SW480 (cell line): ENCODE measurements at places on chromosomes 13 and 19.

DNA sequence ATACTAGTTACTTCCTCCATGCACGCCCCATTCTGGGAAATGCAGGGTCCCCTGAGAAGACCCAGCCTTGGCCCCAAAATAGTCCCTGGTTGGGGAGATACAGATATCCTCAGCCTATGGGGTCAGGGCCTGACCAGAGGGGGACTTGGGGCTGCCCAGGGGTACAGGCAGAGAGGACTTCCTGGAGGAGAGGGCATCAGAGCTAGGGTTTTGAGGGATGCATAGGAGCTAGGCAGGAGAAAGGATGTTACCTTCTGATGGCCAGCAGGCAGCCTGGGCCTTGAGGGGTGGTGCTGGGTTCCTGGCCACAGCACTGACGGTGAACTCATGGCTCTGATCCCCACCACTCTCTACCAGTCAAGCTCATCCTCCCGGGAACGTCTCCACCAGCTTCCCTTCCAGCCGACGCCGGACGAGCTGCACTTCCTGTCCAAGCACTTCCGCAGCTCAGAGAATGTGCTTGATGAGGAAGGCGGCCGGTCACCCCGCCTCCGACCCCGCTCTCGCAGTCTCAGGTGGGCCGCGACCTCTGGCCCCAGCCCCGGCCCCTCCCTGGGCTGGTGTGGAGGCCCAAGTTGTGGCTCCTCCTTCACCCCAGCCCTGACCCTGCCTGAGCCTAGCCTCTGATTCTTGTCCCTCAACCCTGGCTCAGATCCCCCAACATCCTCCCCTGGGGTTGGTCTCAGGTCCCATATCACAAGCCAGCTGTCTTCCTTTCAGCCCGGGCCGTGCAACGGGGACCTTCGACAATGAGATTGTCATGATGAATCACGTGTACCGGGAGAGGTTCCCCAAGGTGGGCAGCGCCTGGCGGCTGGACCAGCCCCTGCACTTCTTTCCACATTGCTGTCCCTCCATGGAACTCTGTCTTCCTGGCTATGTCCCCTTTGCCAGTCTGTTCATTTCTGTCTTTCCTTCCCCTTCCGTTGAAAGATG, 25.6 kb downstream of the MAST3 start:
- no peak for DNase-seq

DNA sequence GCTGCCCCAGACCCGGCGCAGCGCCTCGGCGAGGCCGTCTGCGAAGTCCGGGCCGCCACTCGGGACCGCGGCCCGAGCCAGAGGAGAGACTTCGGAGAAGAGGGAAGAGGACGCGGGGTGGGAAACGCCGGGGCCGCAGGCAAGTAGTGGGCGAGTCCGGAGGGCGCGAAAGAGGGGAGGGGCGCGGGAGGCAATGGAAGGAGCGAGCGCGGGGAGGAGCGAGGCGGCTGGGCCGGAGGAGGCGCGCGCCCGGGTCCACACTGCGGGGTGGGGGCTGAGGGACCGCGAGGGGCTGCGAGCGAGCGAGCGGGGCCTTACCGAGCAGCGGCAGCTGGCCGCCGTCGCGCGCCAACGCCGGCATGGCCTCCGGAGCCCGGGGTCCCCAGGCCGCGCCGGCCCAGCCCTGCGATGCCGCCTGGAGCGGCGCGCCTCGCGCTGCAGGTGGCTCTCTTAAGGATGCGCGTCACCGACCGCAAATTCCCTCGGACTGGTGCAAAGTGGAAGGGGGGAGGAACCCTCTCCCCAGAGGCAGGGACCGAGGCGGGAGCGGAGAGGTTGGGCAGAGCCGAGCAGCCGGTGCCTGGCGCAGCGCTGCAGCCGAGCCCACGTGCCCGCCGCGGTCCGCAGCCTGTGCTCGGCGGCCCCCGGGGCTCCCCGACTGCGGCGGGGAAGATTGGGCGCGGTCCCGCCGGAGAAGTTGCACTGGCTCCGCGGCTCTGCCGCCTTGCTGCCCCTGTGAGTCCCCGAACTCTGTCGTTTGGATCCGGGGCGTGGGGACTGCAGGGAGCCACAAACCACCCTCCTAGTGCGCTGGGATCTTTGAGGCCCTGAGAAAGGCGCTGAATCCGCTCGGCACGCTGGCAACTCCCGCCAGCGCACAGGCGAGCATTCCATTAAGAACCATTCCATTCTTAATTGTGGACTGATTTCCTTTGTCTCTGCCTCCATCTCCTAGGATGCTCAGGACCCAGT, at the start of gene FLT3:
TSS of gene FLT3 (minus strand) at position 427 of the 972 bp plus-strand sequence. CDS start at position 361, 66 bp downstream.
- no peak for DNase-seq

GRCh38 chr19:18392417-18392816, 5.0 kb downstream of the LRRC25 start:
- DNase-seq = no peak

- no peak for DNase-seq
Measured at GRCh38 chr19:49791776-49792445, 21.2 kb downstream of the FUZ start.

GRCh38 chr13:113158946-113159345, 498 bp downstream of the PROZ start:
- DNase-seq = no peak

DNA sequence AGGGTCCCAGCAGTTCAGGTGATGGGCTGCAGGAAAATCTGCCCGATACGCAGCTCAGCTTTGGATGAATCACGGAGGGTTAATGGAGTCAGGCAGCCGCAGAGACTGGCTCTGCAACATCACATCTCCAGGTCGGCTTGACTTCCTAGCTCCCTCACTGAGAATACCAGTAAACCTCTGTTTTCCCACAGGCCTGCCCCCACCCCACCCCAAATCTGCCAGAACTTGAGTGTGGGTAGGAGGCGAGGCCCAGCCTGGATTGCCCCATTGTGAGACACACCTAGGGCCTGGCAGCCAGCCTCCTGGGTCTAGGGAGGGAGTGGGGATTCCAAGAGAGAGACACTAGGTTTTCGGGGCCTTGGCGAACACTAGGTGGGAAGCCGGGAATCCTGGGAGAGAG, 3.7 kb upstream of the KRTDAP start:
- DNase-seq = no peak

- no peak for DNase-seq
Measured at GRCh38 chr19:47754206-47755064, 9.1 kb downstream of the NOP53 start.

- peak; percentile 82 for DNase-seq
Measured at GRCh38 chr19:19627621-19628500, at the start of gene LPAR2. TSS of gene LPAR2 (minus strand) at chr19:19628220. CDS start at chr19:19627275, 945 bp downstream.

DNA sequence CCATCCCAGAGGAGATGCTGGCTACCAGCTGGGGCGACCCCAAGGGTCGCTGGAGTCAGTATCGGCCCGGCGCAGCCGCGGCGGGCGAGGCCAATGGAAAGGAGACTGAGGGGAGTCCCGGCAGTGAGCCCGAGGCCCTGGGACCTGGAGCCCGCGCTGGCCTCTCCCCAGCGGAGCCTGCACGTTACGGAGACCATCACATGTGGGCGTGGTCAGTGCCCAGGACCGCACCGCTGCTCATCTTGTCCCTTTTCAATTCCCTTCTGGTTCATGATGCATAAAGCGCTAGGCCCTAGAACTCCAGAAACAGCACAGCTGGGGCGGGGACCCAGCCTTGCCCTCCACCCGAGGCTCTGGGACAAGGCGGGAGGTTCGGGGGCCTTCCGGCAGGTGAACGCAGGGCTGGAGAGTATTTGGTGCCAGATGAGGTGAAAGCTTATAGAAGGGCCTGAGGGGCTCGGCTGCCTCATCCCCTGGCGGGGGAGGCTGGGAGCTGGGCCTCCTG, 8.0 kb downstream of the C19orf25 start:
- peak; percentile 60 for DNase-seq

DNA sequence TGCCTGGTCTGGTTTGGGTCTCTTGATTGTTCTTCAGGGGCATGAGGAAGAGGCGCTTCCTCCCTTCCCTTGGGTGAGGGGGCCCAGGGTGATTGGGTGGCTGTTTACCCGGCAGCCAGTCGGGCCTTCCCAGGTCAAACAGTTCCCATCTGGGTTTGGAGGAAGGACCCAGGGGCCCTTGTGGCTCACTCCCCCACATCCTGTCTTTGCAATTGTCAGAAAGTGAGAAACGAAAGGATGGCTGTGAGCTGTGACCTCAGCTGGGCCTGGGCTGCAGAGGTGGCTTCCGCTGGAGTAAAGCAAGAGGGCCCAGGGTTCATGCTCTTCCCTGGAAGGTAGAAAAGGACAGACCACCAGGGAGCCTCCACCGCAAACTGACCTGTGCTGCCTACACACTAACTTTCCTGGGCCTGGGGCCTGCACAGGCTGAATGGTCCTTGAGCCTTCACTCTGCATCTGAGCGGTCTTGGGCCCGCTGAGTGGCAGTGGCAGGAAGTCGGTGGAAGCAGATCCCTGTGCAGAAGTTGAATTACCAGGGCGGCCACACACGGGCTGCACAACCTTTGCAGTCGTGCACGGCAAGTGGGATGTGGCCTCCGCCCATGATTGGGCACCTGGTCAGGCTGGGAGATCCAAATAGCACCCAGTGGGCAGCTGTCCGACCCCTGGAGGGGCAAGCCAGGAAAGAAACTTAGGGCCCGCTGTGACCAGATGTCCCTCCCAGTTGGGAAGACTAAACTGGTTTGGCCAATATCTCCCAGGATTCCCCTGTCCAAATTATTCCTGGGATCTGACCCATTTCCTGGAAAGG, 5.3 kb upstream of the CD79A start:
- no peak for DNase-seq

DNA sequence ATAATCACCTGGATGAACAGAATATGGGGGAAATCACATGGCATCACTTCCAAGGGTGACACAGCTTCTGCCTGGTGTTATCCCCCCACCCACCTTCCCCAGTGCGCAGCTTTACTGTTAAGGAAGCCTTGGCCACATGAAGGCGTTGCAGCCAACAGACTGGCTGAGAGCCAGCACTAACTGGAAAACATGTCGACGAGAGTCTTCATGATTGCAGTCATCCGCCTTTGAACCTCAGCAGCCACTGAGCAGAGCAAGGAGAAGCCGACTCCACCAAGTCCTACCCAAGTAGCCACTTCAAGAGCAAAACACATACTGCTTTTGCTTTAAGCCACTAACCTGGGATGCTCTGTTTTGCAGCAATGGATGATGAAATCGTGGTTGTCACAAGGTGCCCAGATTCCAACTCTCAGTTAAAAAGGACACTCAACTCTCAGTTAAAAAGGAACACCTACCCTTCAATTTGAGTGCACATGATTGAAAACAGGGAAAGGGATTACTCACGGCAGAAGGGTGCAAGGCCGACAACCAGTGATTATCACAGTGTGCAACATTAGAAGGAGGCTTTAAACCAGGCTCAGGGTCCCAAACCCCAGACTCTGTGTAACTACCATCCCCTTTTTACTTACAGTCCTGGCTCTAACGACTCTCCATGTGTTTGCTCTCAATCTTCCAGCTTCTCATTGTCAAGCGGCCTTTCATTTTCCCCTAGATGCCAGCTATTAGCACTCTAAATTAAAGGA, 149.1 kb downstream of the KLF12 start:
- DNase-seq = no peak

DNA sequence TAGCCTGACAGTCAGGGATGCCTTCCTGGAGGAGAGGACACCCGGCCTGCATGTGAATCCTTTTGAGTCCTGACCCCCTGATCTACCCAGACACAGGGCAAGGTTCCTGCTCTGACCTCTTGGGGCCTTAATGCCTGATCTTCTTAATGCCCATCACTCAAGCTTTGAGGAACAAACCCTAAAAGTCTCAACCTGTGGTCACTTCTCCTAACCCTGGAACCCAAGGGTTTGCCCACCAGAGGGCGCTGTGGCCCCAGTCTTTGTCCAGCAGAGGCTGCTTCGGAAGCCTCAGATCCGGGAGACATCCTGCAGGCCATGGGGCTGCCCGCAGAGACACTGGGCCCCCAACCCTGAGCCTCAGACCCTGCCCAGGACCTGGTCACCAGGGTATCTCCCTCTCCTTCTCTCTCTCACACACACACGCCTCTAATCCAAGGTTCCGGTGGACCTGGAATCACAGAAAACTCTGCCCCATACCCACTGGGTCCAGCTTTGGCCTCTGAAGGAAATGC, 9.8 kb upstream of the DPF1 start:
- DNase-seq = peak; percentile 53

GRCh38 chr19:48190288-48190884, 19.9 kb downstream of the ZSWIM9 start:
- DNase-seq = peak; percentile 72

GRCh38 chr13:30038884-30039283, 188.5 kb upstream of the UBL3 start:
- no peak for DNase-seq

DNA sequence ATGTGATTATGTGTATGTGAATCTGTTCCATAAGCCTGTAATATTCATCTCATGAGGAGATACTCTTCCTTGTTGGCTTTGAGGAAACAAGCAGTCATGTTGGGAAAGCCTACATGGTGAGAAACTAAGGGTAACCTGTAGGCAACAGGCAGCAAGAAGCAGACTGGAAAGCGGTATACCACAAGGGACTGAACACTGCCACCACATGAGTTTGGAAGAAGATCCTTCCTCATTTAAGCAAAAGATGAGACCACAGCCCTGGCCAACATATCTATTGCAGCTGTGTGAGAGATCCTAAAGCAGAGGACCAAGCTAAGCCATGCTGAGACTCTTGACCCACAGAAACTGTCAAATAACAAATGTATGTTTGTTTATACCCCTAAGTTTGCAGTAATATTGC, 134.8 kb downstream of the B3GLCT start:
- DNase-seq = no peak

DNA sequence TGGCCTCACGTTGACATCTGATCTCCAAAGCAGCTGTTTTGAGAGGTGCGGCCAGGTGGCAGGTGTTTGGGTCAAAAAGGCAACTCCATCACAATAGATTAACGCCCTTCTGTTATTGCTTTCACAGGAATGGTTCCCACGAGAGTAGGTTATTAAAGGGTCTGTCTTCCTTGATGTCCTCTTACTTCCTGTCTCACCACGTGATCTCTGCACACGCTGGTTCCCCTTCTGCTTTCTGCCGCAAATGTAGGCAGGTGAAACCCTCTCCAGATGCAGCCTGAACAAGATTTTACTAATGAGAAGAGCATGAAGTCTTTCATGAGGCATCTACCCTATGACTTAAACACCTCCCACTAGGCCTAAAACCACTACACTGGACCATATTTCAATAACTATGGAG, 22.8 kb upstream of the ZNF564 start:
- no peak for DNase-seq

GRCh38 chr19:4409123-4409933, 6.9 kb downstream of the CHAF1A start:
- DNase-seq = no peak

DNA sequence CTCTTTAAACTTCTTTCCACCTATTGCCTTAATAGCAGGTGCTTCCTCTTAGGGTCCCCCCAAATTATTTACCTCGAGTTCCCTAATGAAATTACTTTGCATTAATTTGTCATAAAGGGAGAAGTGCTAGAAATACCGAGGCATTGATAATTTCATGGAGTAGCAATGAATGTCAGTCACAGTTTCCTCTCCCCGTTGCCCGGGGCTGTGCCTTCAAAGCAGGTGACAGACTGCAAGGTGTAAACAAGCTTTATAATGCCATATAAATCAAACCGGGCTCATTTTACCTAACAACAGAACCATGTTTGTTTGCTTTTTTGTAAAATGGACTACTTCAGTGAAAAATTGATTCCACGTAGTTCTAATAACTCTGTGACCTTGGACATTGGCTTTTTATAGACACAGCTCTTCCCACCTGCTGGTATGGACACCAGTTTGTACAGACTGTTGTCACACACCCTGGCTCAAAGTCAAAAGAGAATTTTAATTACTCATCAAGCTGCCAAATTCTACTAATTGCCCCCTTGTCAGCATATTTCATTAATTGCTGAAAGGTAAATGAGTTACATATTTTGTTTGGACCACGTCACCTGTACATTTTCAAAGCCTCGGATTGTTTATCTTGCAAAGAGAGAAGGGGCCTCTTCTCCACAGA, 171.1 kb downstream of the STK24 start:
- DNase-seq = no peak
